ENCODE measurements at places on chromosomes 4 and X.

DNA sequence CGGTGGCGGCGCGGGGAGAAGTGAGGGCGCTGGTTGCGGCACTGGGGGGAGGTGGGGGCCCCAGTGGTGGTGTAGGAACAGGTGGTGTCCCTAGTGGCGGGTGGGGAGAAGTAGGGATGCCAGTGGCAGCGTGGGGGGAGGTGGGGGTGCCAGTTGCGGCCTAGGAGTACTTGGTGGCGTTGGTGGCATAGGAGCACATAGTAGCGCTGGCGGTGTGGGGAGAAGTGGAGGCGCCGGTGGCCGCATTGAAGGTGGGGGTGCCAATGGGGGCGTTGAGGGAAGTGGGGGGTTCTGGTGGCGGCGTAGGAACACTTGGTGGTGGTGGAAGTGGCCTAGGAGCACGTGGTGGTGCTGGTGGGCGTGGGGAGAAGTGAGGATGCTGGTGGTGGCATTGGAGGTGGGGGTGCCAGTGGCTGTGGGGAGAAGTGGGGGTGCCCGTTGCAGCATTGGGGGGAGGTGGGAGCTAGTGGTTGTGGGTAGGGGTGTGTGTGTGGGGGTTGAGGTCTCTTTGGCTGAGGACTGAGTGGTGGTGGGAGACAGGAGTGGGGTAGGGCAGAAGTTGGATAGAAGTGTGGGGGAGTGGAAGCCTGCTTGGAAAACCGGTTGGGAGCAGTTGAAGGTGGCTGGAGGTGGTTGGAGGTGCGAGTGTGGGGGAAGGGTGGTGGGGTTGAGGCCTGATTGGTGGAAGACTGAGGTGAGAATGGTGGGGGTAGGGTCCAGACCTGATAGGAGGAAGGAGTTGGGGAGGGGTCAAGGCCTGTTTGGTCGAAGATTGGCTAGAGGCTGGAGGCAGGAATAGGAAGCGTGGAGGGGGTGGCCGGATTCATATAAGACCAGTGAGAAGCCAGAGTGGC lies 1.1 kb downstream of the GCNA start:
- no peak for DNase-seq

GRCh38 chr4:171847751-171848150 lies 34.5 kb downstream of the GALNTL6 start:
- no peak for DNase-seq

GRCh38 chr4:116070283-116070682 lies 956.9 kb upstream of the NDST4 start:
- no peak for DNase-seq

DNA sequence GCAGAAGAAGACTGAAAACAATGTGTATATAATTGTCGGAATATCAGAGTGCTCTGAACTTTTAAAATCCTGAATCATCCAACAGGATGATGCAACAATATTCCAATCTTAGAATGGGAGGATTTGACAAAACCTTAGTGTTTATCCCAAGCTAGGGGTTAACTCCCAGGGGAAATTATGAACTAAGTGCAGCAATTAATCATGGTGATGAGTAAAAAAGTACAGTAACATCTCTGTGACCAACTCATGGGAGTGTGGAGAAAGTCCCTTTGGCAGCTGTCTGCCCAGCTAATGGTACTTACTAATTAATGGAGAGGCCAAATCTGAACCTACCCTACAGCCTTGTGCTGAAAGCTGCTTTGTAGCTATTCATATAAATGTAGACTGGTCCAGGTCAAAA lies 257.6 kb upstream of the DDX53 start:
- no peak for DNase-seq

DNA sequence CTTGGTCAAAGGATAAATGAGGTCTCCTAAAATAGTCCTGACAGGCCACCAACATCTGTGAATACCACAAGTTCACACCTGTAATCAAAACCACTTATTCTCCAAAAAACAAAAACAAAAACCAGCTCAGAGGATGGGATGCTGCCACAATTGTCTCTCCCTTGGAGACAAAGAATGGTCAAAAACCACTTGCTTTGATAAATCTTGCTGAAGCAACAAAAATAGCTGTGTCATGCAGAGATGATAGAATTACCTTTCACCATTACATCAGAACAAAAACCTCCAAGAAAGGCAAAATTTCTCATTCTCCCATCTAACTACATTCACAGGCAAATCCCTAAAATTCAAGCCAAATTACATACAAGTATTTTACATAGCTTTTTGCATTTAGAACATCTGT lies 180.4 kb downstream of the MAML3 start:
- DNase-seq: no peak

Measured in bone marrow (tissue), 2 donors.